ENCODE measurements at places on chromosomes 3 and 15.

GRCh38 chr3:45547764-45548680 is 46.5 kb upstream of the LIMD1 start:
- no peak for DNase-seq

- peak; percentile 72 for DNase-seq
Measured at GRCh38 chr3:141875374-141875892, 1.0 kb upstream of the ATP1B3 start.

- no peak for DNase-seq
Measured at GRCh38 chr15:68592054-68592453, 13.3 kb downstream of the CORO2B start.

DNA sequence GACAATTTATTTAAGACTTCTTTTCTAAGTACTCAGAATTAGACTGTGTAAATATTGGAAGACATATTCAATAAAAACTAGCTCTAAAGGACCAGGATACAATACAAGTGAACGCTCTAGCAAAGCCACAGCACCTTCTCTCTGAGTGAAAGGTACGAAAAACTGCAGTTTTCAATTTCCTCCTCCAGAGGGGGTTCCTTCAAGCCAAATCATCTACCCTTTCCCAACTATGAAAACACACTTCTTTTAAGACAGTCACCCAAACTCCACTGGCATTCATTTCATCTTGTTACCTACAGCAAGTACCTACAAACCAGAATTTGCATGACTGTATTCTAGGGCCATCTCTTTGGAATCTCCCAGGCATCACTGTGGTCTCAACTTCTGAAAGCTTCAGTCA is 165.8 kb downstream of the ERC2 start:
- DNase-seq: no peak

- no peak for DNase-seq
Measured at GRCh38 chr3:34090876-34091275, 292.4 kb downstream of the PDCD6IP start.

GRCh38 chr15:31387092-31387478 is 60.5 kb downstream of the KLF13 start:
- DNase-seq: no peak

DNA sequence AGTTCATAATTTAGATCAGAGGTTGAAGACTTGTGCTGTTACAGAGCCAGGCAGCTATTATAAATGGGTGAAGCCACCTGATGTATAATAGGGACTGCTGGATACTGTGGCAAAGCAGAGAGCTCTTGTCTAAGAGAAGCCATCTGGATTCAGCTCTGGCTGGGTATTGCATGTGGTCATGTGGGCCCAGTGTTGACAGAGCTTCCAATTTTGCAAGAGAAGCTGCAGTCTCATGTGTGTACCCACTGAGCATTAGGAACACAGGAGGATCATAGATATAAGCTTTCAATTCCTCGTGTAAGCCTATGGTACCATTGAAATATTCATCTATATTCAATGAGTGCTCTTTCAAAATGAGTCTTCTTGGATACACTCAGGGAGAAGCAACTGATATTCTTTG is 303.9 kb upstream of the SLCO3A1 start:
- no peak for DNase-seq

- DNase-seq: no peak
Measured at GRCh38 chr3:129686941-129687340, 80.5 kb upstream of the PLXND1 start.

DNA sequence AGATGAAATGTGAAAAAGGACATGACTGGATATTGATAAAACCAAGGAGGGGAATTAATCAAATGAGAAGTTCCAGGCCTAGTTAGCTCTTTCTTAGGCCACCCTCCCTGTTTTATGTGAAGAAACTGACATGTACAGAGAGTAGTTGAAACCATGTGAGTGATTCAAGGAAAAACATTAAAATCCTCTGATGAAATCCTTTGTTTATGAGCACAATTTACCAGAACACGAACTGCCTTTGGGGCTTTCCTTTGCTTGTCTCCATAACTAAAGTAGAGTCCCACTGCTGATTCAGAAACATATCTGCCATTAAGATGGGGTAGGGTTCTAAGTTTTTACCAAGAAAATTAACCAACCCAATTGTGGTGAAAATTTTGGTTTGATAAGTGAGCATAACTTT is 558.3 kb downstream of the NR2F2 start:
- DNase-seq: no peak

DNA sequence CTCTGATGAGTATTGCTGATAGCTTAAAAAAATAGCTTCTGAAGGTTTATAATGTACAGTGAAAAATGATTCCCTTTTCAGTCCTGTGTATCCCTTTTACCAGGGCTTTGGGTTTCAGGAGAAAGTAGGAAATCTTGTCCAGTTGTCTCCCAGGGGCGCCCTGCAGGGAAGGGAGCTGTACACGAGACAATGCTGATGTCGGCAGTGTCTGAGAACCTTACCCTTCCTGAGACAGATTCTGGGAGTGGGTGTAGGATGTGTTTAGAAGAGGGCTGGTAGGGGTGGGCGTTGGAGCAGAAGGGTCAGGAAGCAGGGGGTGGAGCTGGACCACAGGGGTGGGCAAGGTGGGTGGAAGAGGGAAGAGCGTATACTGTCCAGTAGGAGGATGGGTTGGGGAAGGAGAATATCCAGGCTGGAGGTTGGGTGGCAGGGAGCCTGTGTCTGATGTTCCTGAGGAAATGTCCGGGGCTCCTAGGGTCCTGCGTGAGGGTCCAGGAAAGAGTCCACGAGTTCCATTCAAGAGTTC is 5.6 kb downstream of the THPO start:
- DNase-seq: no peak

DNA sequence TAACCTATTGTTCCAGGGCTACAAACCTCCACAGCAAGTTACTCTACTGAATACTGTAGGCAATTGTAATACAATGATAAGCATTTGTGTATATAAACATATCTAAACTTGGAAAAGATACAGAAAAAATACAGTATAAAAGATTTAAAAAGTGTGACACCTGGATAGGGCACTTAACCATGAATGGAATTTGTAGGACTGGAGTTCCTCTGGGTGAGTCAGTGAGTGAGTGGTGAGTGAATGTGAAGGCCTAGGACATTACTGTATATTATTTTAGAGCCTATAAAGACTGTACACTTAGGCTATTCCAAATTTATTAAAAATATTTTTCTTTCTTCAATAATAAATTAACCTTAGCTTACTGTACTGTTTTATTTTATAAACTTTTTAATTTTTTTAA is 38.4 kb upstream of the SLC25A36 start:
- DNase-seq: no peak

- DNase-seq: no peak
Measured at GRCh38 chr15:48406911-48407310, 75.7 kb downstream of the DUT start.

- DNase-seq: no peak
Measured at GRCh38 chr3:87541723-87542122, 265.3 kb upstream of the POU1F1 start.

DNA sequence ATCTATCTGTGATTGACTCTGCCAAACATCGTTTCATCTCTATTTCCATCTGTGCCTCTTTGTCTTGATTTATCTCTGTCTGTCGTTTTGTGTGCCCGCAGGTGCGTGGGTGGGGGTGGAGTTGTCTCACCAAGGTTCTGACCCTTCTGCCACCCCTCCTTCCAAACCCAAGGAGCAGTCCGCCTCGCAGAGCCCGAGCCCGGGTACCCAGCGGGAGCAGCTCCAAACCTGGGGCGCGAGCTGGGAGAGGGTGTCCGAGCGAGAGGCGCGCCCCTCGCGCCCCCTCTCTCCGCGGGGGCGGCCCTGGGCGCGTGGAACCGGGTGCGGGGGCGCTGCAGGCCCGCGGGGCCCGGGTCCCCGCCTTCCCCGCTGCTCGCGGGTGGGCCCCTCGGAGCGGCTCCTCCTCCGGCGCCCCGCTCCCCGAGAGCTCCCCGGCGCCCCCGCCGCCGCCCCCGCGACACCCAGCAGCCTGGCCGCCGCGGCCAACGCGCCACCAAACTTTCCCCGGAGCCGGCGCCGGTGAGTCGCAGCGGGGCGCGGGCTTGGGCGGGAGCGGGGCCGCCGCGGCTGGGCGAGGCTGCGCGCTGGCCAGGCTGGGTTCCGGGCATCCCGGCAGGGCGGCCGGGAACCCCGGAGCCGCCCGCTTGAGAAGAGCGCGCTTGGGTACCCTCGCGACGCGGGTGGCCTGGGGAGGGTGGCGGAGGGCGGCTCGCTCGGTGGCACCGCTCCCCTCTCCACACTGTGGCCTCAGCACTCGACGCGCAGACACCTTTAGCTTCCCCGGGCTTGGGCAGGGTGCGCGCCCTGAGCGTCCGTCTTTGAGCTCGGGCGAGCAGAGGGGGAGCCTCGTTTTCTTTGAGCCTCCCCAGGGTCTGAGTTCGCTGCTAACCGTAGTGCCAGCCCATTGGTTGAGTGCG is at the start of gene HRH1:
HRH1 (plus strand) TSS at position 458 of the 917 bp plus-strand sequence. CDS start 104,545 bp downstream, outside the sequence.
- no peak for DNase-seq

DNA sequence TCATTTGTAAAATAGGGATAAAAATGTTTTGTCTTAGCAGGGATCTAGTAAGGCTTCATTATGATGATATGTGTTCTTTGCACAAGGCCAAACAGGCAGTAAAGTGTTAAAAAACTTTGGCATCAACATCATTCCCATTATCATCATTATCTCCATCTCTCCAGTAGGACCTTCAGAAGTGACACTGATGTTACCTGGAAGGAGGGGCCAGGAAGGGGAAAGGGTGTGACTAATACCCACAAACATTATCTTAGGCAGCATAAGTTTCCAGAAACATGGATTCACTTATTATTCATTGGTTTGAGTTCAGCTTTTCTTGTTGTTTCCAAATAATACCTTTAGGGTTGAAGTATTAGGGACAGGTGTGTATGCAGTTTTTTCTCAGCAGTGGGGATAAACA is 399.6 kb downstream of the PTPRG start:
- DNase-seq: no peak

GRCh38 chr3:48397767-48398681 is 26.0 kb downstream of the FBXW12 start:
- no peak for DNase-seq

DNA sequence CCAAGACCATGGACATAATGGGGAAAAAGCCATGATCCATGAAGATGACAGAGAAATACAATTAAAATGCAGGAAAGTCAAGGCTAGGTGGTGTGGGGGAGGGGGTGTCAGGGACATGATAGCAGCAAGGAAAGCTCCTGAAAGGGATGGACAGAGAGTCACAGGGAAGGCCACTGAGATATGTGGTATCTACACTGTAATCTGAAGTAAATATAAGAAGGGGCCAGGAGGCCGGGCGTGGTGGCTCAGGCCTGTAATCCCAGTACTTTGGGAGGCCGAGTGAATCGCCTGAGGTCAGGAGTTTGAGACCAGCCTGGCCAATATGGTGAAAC is 62.5 kb downstream of the FOXP1 start:
- DNase-seq: no peak

DNA sequence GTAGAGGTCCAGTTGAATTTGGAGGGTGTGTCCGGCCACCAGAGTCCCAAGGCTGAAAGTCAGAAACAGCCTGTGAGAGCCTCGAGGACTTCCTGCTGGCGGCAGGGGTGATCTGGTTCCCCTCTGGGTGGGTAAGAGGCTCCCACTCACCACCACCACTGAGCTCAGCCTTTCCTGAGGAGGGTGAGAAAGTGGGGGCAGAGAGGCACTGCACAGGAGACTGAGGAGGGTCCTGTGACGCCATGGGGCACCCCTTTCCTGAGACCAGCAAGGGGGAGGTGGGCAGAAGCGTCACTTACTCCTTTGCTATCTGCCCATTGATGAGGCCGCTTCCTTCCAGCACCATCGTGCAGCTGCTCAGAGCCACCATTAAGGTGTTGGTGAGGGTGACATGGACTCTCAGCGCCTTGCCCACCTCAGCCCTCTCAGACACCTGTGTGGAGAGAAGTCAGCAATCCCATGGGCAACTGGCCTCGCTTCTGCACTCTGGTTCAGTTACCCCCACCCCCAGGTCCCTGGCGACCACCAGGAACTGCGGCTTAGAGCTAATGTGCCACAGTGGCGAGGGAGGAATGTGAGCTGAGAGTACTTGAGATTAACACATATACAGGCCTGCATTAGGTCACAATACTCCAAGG is 10.0 kb upstream of the TGM5 start:
- DNase-seq: no peak

- DNase-seq: no peak
Measured at GRCh38 chr15:63678393-63678792, 81.2 kb downstream of the FBXL22 start.

GRCh38 chr3:74664606-74665005 is 50.1 kb upstream of the CNTN3 start:
- DNase-seq: no peak

GRCh38 chr3:10145685-10146084 is 4.1 kb downstream of the VHL start:
- no peak for DNase-seq

DNA sequence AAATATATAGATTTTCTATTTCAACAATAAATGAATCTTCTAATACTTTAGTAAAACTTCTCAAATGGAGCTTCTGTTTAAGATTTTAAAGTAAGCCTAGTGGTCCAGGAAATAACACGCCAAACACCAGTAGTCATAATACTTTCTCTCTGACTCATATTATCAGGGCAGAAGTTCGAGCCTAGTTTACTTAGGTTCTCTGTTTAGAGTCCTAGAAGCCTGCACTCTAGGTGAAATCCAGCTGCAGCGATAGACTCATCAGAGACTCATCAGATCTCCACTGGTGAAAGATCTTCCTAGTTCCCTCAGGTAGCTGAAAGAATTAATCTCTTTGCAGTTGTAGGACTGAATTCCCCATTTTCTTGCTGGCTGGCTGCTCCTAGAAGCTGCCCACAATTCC is 552.5 kb upstream of the ROBO2 start:
- no peak for DNase-seq

DNA sequence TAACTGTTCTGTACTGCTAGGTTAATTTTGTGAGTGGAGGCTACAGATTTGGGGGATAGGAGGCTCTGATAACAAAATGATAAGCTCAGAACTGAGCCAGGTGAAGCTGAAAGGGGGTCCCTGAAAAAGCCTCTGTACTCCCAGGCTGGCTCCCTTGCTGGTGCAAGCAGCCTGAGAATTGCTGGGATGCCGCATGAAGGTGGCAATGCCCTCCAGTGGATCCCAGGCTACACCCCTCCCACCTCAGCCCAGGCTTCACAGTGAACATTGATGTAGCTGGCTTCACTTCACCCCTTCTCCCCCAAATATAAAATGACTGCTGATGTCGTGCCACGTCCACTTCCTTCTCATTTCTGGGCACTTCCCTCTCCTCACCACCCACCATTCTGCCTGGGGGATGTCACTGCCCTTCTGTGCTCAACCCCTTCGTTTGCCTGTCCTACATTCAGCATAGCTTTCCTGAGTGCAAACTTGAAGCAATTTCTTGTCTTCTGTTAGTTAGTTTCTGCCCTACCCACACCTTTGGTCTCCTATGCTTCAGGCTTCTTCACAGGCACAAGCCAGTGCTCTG is 9.7 kb upstream of the ARHGEF26 start:
- no peak for DNase-seq

GRCh38 chr3:11464356-11464755 is 179.4 kb downstream of the VGLL4 start:
- DNase-seq: no peak

DNA sequence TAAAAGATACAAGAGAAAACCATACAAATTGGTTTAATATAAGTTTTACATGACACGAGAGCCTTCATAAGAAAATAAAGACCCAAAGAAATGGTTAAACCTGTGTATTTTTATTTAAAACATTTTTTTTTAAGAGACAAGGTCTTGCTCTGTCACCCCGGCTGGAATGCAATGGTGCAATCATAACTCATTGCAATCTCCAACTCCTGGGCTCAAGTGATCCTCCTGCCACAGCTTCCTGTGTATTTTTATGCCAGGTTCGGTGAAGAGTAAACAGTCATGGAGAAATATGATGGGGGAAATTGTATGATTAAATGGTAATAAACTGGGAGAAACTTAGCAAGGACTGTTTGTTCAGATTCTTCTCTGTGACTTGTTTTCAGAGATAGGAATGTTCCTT is 441.0 kb downstream of the TUSC7 start:
- DNase-seq: no peak

- DNase-seq: no peak
Measured at GRCh38 chr3:150273396-150273795, 134.7 kb upstream of the TSC22D2 start.
